ENCODE measurements at places on chromosomes 4 and X. TPM values are rescaled to one million over a fixed set of nuclear protein-coding genes. Genes with fewer than 3 reads are reported as not detected.
A peak's percentile ranks its signal among the peaks of the same experiment; 100 is the strongest.

RPS6KA6 gene
- total RNA-seq: 4.7 TPM

DNA sequence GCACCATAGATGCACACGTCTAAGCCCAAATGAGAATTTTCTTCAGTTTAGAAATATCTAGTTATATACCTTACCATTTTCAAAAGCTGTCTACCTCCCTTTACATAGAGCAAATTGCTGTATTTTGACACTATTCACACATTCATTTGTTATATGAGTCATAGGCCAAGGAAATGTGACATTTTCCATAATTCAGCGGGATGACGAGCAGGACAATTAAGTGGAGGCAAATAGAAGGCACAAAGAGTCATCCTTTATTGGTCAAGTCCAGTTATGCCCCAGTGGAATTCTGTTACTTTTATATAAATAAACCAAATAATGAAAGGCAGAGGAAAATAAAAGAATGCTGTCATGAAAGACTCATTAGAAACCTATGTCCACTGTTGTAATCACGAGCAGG lies 27.9 kb downstream of the FGF13 start:
- no peak for DNase-seq

DNA sequence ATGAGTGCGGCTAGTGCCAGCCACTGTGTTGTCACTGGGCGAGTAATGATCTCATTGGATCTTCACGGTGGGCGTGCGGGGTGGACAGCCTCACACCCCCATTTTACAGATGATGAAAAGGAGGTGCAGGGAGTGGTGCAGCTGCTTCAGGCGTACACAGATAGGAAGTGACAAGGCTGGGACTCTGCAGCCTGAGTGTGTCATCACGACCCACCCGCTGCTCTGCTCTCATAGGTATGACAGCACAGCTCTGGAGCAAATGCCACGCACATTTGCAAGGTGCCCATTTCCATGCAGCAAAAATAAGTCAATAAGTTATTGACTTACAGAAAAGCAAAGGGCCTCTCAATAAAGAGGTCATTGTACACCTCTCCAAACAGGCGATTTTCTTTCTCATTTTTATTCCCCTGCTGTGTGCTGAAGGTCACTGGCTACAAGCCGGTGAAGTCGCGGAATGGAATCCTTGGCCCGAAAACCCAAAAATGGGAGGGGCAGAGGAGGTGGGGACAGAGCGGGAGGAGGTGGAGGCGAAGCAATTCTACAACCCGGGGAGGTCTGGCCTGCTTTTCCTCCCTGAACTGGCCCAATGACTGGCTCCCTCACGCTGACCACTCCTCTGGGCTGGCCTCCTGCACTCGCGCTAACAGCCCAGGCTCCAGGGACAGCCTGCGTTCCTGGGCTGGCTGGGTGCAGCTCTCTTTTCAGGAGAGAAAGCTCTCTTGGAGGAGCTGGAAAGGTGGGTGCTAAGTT lies at the start of gene SOD3:
TSS of gene SOD3 (plus strand) at position 658 of the 750 bp plus-strand sequence. CDS start 3,949 bp downstream, outside the sequence.
- peak; percentile 86 for DNase-seq

ADGRL3 gene
- total RNA-seq: 0.69 TPM

DNA sequence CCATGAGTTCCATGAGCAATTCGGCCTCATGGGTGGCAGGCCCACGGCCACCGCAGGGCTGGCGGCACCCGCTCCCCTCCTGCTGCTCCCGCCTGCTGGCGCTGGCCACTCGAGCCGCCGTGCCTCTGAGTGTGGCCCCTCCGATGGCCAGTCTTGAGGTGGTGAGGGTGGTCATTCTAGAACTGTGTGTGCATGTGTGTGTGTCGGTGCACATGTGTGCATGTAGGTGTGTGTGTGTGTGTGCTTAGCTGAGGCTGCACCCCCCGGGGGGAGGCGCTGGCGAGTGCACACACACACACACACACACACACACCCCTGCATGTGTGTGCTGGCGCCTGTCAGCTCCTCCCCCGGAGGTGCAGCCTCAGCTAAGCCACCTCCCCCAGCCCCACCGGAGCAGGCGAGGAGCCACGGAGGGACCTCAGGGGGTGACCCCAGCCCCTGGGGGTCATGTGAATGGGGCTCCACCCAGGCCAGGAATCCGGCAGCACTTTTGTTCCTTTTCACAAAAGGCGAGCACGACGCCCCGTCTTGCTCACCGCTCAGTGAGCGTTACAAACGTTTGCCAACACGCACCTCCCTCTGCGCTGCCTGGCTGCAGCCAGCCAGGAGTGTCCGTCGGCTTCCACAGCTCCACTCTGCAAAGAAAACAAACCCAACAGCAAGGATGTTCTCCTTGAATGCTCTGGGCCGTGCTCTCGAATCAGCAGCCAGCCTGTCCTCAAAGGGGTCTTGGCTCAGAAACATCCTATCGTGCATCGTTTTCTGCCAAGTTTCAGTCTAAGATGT lies 29.9 kb downstream of the FGFRL1 start:
- DNase-seq: peak; percentile 9

CXCL8 gene
- 360 TPM for total RNA-seq

RHOXF2B gene
- not detected for total RNA-seq

P2RY10 gene
- not detected for total RNA-seq

MID2 gene
- 19.2 TPM for total RNA-seq

DNA sequence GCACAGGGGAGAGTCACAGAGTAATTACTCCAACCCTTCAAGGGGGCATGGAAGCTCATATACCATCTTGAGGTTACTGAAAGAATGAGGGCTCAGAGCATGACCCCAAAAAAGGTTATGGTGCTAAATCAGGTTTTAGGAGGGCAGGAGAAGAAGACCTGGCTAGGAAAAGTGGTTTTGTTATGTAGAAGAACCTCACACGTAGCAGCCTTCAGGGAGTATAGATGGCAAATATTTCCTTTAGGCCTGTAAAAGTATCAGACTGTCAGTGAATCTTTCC lies 102.0 kb upstream of the PDE5A start:
- DNase-seq: no peak

DNA sequence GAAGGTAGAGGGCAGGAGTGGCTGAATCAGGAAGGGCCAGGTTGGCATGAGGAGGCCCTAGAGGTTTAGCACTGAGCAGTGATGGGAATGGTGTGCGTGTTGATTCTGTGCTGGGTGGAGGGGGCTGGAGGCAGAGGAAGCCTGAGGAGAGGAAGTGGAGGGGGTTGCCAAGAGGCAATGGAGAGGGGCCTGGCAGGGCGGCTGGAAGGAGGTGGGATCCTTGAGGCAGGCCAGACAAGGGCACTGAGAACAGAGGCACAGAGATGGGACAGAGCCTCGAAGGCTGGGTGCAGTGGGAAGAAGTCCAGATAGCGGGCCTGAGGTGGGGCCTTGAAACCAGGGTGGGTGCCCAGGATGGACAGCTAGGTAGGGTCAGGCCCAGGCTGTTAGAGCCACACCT lies 24.3 kb downstream of the SH3BP2 start:
- no peak for DNase-seq

SHROOM3 gene
- total RNA-seq: 27.8 TPM

NEUROG2 gene
- not detected for total RNA-seq

- DNase-seq: no peak
These were observed 75.7 kb downstream of the SH3RF1 start for GRCh38 chr4:169195032-169195431.

DNA sequence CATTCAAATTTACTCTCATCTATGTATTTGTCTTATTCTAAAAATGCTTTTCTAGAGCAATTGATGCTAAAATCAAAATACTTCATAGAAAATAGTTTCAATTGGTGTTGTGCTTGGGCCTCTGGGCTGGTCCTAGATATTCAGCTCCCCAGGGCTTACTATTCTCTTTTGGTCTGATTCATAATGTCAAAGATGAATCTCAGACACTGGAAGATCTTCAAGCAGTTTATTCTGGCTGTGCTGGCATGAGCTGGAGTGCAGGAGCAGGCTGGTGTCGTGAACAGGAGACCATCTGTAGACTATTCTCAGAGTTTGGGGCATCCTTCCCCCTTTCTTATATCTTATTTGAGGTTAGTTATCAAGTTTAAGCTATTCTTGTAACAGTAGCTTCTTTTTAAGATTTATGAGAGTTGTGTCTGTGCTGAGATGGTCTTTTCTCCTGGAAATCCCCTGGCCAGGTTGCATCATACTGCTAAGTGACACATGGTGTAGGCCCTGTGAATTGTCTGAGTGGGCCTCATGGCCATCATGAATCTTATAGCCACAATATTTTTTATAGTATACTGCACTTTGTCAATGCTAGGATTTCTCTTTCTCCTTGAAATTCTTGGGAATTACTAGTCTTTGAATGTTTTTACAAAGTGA lies 1624.0 kb upstream of the IGFBP7 start:
- DNase-seq: no peak

- DNase-seq: no peak
These were observed 14.6 kb downstream of the CTAG1A start for GRCh38 chrX:154599531-154599930.

DNA sequence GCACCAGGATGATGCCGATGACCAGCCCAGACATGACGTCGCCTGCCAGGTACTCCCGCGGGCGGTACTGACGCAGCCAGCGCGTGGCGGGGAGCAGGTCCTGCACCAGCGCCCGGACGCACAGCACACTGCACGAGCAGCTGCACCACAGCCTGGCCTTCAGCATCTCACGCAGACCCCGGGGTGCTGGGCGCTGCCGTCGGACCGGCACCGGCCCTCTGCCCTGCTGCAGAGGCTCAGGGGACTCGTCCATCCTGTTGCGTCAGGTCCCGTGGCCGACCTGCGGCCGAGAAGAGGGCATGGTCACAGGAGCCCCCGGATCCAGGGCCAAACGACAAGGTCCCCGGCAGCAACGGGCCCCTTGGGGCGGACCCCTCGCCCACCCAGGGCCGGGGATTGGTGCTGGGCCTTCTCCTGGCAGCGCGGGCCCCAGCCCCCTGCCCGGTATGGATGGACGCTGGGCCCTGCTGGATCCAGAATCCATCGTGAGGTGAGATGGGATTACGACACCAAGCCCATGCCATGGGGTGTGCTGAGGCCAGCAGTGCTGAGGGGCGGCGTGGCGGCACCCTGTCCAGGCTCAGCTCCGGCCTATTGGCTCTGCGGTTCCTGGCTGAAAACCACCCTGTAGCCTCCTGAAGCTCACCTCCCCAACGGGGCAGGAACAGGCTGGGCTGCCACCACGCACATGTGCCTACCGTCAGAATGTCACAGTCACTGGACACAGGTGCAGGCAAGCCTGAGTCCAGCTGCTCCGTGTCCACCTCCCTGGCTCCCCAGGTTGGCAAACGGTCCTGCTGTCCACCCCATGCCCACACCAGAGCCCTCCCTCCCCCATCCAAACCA lies 1.5 kb downstream of the SLC26A1 start:
- DNase-seq: no peak

- DNase-seq: no peak
These were observed 97.2 kb upstream of the KCTD8 start for GRCh38 chr4:44545781-44546180.

DNA sequence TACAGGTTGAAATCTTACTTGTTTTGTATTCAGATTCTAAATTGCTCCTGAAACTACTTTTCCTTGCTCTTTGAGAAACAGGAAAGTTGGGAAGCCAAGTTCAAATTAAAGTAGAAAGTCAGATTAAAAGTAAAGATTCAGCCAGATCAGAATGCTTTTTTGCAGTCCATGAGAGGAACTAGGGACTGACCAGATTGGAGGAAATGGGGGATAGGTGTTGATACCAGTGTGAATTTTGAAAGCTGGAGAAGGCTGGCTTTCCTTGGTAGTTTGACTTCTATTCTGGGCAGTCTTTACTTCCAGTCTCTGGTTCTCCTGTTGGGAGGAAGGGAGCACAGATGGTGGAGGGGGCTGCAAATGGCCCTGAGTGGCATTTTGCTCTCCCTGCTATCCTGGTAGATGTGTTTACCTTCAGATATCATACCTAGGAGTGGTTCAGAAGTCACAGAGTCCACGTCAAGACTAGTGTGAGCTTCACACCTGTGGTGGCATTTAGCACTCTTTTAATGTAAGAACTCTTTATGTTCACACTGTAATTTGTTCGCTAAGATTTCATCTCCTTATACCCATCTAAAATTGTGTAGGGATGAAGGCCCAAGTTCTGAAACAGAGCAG lies 68.8 kb downstream of the FNIP2 start:
- no peak for DNase-seq

DNA sequence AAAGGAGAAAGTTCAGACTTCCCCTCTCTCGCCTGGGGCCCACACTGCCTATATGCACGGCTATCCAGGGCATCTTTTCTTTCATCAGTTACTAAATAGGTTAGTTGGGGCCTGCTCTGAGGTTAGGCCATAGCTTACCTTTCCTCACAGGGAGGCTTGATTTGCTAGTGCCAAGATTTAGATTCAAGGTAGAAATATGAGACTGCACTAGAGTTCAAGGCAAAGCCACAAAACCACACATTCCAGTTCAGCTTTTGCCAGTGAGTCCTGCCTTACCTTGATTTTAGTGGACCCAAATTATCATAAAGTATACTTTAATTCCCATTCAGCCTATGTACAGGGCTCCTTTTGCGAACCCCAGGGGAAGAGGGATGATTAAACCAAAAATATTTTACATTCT lies 762.8 kb downstream of the PDHA2 start:
- peak; percentile 18 for DNase-seq

DNA sequence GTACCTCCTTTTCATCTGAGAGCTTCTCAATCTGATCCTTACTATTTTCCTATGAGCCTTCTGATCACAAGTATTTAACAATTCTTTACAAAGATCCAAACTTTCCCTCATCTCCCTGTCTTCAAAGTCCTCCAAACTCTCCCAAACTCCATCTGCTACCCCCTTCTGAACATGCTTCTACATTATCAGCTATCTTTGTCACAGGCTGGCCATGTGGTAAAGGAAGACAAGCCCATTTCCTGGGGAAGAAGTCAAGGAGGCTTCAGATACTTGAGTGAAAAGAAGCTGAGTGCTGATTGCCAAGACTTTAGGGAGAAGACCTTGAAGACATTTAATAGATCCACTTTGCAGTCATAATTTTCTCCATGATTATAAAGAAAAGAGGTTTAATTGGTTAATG lies 231.4 kb downstream of the CWH43 start:
- no peak for DNase-seq

DNA sequence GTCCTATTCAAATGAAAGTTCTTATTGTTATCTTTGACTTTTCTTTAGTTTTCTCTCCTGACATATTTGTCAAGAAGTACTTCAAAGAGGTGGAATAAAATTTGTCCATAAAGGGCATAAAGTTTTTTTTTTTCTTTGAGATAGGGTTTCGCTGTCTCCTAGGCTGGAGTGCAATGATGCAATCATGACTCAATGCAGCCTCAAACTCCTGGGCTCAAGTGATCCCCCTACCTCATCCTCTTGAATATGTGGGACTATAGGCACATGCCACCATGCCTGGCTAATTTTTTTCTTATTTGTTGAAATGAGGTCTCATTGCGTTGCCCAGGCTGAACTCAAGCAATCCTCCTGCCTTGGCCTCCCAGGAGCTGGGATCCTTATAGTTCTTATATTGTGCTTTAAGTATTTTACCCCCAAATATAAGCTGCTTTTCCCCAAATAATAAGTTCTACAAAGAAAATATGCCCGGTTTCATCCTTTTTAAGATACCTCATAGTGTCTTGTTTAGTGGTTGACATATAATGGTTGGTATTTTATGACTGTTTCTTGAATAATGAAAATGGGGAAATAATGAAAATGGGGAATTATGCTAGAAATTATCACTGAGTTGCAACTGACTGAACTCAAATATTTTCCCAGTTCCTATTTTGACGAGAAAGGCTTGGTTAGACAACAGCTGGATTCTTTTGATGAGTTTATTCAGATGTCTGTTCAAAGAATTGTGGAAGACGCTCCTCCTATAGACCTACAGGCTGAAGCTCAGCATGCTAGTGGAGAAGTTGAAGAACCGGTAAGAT lies 11.6 kb downstream of the POLR2B start:
- peak; percentile 8 for DNase-seq

VBP1 gene
- total RNA-seq: 80.6 TPM

GLA gene
- total RNA-seq: 54.8 TPM

- no peak for DNase-seq
These were observed 871 bp upstream of the SLITRK2 start for GRCh38 chrX:145816601-145817315.

All from PC-3 (cell line).